RPMI7951 (cell line): ENCODE measurements at places on chromosomes 4 and X. TPM values are rescaled to one million over a fixed set of nuclear protein-coding genes. Genes with fewer than 3 reads are reported as not detected.

Gene S100G
- total RNA-seq: not detected in 2 replicates

- no peak for DNase-seq
Observed at GRCh38 chr4:99843413-99843812, 26.8 kb downstream of the DAPP1 start.

DNA sequence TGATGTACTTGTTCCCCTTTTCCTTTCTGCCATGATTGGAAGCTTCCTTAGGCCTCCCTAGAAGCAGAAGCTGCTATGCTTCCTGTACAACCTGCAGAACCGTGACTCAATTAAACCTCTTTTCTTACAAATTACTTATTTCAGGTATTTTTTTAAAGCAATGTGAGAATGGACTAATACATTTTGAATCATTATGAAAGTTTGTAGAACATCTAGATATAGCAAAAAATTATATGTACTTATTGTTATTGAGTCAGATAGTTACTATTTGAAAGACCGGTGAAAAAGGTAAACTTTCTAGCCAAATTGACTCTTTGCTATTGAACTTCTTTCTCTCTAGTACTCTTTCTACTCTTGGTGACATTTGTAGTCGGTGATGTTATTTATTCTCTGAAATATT lies 777.3 kb upstream of the GALNTL6 start:
- no peak for DNase-seq

GRCh38 chr4:115360431-115360830 lies 247.0 kb upstream of the NDST4 start:
- DNase-seq: peak; percentile 1

Gene S100P
- not detected in 2 replicates for total RNA-seq

DNA sequence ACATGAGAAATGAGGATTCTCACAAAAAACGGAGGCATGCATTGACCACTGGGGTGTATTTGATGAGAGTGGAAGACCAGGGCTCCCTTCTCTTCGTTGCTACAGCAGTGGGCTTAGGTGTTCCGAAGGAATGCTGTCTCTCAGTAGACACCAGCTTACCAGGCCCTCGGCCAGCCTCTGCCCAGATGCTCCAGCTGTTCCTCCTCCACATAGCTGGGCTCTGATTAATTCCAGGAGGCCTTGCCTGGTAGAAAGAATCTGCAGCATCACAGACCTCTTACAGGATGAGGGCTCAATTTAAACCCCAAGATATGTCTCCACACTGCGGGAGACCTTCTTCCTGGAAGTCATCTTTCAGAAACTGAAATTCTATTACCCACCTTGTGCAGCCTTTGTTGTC lies 346.6 kb upstream of the TENM3 start:
- peak; percentile 1 for DNase-seq

GRCh38 chr4:67051000-67051789 lies 494.1 kb downstream of the CENPC start:
- no peak for DNase-seq

Gene ADAM29
- total RNA-seq: not detected in 2 replicates

DNA sequence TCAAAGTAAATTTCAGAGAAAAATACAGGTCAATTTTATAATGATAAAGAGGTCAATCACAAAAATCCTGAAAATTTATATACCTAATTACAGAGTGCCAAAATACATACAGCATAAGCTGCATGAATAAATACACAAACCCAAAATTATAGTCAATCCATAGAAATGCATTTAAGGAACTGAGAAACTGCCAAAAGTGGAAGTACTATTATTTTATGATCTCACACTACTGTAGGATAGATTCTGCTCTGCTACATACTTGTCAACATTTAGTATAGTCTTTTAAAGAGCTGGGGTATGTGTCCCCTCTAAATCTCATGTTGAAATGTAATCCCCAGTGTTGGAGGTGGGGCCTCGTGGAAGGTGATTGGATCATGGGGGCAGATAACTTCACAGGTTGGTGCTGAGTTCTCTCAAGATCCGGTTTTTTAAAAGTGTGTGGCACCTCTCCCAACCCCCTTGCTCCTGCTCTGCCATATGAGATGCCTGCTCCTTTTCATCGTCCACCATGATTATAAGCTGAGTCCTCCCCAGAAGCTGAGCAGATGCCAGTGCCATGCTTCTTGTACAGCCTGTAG lies 31.8 kb downstream of the CHIC2 start:
- no peak for DNase-seq

Gene MAB21L2
- total RNA-seq: 0.10 TPM in 1 of 2 replicates, not detected in the other

DNA sequence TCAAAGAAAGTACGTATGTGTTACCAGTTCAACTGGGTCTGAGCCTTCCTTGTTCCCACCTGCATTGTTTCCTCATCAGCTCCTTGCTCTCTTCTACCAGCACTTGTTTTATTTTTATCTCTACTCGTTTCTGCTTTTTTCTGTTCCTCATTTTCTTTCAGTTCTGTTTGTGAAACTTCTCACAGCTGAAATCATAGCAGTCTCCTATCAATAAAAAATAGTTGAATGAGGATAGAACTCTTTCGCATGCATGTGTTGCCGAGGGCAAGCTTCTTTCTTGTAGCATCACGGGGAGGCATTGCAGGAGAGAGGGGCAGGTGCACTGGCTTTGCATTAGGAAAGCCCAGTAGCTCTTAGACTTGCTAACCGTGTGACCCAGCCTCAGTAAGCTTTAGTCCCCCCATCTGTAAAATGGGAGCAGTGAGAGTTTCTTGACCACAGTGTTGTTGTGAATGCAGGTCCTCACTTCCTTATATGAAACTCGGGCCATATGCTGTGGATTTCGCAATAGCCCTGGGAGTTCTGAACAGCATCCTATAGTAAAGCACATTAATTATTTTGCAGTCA lies 24.7 kb downstream of the OFD1 start:
- no peak for DNase-seq

- DNase-seq: no peak
Observed at GRCh38 chrX:12790885-12791256, 341 bp upstream of the PRPS2 start.

Gene PPEF2
- total RNA-seq: not detected in 2 replicates

DNA sequence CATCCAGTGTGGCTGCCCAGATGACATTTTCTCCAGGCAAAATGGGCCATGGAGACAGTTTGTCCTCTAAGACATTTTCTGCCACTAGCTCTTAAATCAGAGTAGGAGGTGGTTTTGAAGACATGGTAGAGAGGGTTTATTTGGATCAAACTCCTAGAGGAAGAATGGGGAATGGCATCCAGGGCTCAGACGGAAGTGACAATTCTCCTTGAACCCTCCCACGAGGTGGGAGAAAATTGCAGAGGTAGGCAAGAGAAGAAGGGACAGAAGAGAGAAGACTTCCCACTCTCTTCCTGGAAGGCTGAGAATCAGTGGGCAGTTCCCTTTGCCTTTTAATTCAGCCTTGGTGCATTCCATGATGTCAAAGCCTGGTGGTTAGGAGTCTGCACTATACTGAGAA lies 194.0 kb downstream of the SMIM20 start:
- DNase-seq: no peak

Gene DCTD
- total RNA-seq: 59.4 and 70.6 TPM in 2 replicates

Gene SLC2A9
- 0.49 TPM in 1 of 2 replicates, not detected in the other for total RNA-seq

Gene PSAPL1
- under 0.01 TPM in 1 of 2 replicates, not detected in the other for total RNA-seq

Gene GK
- 6.6 and 7.2 TPM in 2 replicates for total RNA-seq

Gene SMARCA1
- 31.3 and 39.3 TPM in 2 replicates for total RNA-seq

- DNase-seq: peak; percentile 71
Observed at GRCh38 chr4:16573739-16574138, 324.7 kb downstream of the LDB2 start.

GRCh38 chr4:140089216-140089615 lies 64.8 kb downstream of the MAML3 start:
- no peak for DNase-seq

GRCh38 chrX:71809886-71810285 lies 46.7 kb downstream of the CXorf49B start:
- DNase-seq: peak; percentile 83

DNA sequence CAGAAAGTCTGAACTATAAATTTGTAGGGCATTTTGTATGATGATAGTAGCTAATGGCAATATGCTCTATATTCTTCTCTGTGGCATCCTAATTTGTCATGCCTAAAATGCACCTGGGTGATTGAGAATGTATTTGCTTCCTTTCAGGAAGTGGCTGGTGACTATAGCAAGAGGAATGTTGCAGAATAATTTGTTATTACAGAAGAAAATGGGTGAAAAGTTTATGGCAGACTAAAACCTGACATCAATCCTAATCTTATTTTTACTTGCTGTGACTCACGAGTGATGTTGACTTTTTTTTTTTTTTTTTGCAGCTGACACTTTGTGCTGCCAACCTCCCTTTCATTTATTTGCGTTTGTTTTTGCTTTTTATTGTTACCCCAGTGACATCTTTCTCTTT lies 141.1 kb downstream of the MSL3 start:
- DNase-seq: peak; percentile 67

DNA sequence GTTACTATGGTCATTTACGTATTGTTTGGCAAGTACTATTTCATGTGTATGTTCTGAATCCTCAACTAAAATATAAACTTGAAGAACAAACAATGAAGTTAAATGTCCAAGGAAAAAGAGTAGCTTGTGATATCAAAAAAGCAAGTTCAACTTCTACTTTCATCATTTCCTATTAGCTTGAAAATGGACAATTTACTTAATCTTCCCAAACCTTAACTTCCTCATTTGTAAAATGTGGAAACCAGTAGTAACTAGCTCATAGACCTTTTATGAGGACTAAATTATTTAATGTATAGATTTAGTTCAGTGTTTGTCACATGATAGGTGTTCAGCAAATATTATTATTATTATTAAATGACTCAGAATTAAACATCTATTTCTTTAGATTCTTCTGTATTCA lies 276.8 kb upstream of the TET2 start:
- no peak for DNase-seq

GRCh38 chr4:12122316-12122715 lies 693.6 kb upstream of the HS3ST1 start:
- no peak for DNase-seq

Gene HMGB3
- total RNA-seq: 66.8 and 69.0 TPM in 2 replicates

GRCh38 chr4:62914758-62915157 lies 1494.5 kb downstream of the TECRL start:
- DNase-seq: no peak

GRCh38 chr4:13615161-13615560 lies 12.4 kb downstream of the BOD1L1 start:
- DNase-seq: no peak

- DNase-seq: no peak
Observed at GRCh38 chrX:29728639-29729038, 486.7 kb upstream of the MAGEB2 start.

GRCh38 chr4:155705664-155706063 lies 39.0 kb downstream of the GUCY1A1 start:
- DNase-seq: peak; percentile 7

Gene CNGA1
- total RNA-seq: not detected in 2 replicates

Gene EREG
- 46.3 TPM in 2 replicates for total RNA-seq

DNA sequence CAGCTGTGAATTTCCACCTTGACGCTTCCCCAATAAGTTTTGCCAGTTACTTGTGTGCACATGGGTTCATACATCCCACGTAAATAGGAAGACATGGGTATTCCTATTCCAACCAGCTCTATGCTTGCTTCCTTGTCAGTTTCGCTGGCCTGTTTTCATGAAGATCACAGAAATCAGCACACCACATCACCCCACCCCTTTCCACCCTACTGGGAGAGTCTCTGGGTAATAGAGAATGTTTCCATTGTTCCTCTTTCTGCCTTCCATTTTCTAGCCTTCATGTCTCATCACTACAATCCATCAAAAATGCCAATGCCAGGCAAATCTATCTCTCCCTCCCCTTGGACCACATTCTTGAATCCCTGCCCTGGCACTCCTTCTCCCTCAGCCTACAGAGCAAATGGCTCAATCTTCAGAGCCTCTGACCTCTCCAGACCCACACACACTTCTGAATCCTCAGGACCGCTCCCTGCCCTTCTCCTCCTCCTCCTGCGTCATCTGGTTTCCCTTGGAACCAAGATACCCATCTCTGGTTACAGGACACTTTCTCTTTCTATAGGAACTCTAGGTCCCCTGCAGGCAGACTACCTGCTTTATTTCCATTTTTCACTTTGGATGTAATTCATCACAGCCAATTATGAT lies 323.3 kb downstream of the DHX15 start:
- peak; percentile 14 for DNase-seq
